Activated CD4-positive, alpha-beta T cell treated with anti-CD3 and anti-CD28 coated beads, Interleukin-2, Interleukin-4, amounts not matched to agents 100 ng/mL and 50 ng/mL, durations not matched to agents 16 hours and 8 hours (primary cell): ENCODE measurements at places on chromosomes 3 and 15.

GRCh38 chr3:120418866-120419490 lies 31.8 kb downstream of the FSTL1 start:
- DNase-seq, result peak; percentile 36

DNA sequence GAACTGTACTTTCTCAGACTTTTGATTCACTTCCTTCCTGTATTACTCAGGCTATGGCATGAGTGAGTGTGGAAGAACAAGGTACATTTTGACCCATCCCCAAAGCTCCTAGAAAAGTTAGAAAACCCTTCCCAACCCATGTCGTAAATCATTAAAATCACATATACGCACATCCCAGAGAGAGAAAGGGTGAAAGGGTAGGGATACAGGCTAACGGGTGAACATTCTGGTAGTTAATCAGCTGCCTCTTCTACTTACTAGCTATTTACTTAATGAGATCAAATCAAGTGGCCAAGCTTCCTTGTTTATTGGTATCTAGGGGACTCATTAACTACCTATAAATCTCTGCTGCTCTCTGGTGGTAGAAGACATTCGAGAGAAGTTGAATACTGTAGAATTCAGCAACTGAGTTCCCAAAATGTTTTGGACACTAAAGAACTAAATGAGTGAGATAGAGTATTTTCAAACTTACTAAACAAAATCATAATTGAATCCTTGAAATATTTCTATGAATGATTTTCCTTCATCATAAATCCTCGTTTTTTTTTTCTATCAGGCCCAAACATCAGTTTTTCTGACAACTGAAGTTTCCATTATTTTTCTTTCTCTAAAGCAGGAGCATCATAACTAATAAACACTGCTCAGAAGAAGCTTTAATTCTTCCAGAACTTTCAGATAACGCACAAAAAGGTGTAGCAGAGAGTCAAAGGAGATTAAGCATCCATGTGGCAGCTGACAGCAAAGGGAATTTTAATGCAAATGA lies 124.2 kb downstream of the IMPG2 start:
- peak; percentile 27 for DNase-seq

DNA sequence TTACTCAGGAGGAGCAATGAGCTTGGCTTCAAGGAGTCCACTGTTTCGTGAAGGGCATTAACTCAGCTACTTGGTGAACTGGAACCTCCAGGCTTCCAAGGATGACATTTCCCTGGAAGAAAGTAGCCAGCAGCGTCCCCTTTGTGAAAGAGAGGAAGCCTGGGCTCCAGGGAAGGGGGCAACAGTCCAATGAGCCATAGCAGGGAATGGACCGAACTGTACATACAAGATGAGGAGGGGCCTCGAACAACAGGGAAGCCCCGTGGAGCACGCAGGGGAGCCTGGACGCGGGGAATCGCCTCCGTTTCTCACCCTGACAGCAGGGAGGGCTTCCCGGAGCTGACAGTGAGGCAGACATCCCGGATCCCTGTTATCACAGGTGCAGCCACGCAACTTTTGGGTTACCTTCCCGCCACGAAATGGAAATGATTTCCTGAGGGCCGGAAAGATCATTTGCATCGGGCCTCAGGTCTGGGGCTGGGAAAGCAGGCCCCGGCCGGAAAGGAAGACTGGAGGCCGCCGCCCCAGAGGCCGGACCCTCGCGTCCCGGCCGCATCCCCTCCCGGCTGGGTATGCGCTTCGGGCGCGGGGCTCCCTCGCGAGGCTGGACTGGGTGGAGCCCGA lies 475 bp upstream of the SPINT1 start:
- no peak for DNase-seq

- DNase-seq, result no peak
Measured at GRCh38 chr3:42705962-42706585, 3.5 kb upstream of the HHATL start.

- DNase-seq, result no peak
Measured at GRCh38 chr3:69865925-69866679, 126.8 kb downstream of the MITF start.

DNA sequence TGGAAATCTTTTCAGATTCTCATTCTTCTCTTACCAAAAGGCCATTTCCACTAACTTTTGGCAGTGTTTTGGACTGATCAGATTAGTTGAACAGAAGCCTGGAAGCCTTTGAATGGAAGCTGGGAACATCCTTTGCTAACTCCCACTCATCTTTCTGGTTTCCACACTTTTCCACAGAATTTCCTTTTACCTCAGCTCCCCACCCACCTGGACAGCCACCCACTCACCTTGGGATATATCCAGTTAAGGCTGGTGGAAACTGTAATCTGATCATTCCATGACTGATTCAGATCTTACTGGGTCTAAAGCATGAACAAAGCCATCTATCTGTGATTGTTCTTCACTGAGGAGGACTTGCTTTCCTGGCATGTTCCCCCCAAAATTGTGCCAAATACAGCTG lies 119.5 kb downstream of the CCNL1 start:
- no peak for DNase-seq

GRCh38 chr3:169914321-169914720 lies 2.9 kb downstream of the SAMD7 start:
- DNase-seq, result no peak

- no peak for DNase-seq
Measured at GRCh38 chr15:58842713-58843396, 71.8 kb downstream of the MINDY2 start.

DNA sequence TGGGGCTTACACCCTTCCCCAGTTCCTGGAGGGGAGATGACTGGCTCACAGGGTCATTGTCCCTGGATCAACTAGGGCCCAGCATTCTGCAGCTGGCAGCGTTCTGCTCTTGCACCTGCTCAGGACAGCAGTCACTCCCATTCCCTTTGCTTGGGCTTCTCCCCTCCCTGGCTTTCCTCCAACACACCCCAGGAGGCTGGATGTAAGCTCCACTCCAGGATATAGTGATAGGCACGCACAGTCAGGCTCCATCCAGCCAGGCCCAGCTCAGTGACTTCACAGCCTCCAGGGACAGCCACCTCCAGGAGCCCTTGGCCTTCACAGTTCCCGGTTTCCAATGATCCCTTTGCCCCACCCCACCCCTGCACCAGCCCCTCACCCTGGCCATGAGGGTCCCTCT lies 1.9 kb downstream of the SPTBN5 start:
- DNase-seq, result no peak

DNA sequence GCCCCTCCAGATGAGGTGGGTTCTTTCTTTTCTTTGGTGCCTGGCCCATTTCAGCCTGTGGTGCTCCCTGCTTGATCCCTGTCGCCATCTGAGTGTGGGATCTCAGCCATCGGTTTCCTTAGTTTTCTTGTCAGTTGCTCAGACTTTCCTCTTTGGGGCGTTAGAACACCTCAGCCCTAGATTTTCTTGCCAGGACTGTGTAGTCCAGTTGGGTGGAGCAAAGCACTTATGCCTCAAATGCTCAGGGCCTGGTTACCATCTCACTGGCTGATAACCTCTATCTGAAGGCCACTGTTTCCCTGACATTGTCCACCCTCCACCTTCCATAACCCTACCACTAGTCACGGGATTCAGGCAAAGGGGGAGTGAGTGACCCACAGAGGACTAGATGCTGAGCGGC lies 208.7 kb upstream of the BHLHE40 start:
- no peak for DNase-seq

DNA sequence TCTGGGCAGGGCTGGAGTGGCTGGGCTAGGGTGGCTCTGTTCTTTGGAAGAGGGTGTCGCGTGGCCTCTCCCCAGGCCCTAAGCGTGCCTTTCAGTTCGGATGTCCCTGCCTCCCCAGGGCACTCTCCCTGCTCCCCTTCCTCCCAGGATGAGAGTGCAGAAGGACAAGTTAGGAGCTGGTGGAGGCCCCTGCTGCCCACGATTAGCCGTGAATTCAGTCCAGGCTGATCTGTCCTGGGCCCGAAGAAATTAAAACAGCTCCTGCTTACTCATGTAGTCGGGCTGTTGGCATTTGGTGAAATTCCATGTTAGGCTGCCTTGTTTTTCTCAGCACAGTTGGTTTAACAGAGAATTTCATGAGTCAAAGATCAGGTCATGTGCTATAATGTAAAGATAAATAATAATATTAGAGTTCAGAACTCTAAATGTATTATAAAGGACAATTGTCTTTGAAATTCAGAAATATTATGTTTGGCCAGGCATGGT lies 24.5 kb downstream of the NIPA1 start:
- no peak for DNase-seq

- no peak for DNase-seq
Measured at GRCh38 chr3:171807806-171808205, 2.5 kb downstream of the PLD1 start.

DNA sequence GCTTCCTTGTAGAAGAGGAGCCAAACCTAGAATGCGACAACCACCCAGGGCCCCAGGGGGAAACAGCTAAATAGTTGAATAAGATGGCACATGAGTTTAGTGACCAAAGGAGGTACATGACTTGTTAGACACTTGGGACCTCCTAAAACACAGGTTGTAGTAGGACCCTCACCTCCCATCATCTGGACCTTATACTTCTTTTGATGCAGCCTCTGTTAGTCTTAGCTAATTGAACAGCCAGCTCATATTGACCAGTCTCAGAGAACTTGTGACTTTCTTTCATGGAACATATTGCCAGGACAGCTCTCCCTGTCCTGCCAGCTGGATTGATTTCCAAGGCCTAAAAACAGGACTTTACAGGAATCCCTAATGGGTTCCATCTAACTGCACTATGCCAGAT lies 45.0 kb downstream of the SPSB4 start:
- DNase-seq, result no peak

DNA sequence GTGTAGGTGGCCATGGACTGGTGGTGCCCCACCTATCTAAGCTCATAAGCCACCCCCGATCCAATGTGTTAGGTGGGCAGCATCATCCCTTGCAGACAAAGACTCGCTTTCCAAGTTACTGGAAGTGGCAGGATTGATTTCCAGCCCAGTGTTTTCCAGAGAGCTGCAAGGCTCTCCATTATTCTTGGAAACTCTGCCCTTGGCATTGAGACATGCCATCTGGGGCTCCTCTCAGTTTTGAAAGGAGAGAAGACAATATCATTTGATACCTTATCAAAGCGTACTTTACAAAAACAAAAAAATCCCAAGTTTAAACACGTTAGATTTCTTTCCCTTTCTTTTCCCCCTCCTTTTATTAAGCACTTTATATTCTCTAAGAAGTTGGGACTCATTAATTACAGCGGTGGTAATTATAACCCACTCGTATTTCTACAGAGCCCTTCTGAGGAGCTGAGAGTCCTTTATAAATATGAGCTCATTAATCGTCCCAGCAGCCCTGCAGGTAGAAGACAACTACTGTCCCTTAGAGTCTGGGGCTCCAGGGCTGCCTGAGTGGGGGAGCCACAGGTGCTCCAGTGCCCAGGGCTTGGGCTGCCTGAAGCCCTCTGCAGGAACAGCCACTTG lies 226.1 kb downstream of the TLE3 start:
- DNase-seq, result no peak

- DNase-seq, result no peak
Measured at GRCh38 chr3:72041511-72041910, 256.6 kb upstream of the PROK2 start.

DNA sequence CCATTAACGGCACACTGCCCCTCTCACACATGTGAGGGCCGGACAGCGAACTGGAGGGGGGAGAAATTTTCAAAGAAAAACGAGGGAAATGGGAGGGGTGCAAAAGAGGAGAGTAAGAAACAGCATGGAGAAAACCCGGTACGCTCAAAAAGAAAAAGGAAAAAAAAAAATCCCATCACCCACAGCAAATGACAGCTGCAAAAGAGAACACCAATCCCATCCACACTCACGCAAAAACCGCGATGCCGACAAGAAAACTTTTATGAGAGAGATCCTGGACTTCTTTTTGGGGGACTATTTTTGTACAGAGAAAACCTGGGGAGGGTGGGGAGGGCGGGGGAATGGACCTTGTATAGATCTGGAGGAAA lies 1.5 kb downstream of the SOX2 start:
- no peak for DNase-seq

- DNase-seq, result no peak
Measured at GRCh38 chr3:183275418-183275817, 22.4 kb downstream of the B3GNT5 start.

DNA sequence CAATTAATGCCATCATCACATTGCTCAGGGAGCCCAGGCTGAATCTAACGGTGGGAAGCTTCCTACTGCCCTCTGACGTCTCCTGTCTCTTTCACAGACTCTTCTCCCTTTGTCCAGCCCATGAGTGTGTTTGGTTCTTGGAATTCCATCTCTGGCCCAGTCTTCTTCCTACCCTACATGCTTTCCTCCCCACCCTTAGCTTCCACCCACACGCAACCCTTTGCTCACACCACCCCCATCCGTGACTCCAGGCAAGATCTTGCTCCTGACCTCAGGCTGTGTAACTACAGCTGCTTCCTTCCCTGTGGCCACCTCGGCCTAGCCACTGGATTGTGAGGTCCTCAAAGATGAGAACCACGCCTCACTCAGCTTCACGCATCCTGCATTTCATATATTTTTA lies 72.3 kb upstream of the THBS1 start:
- DNase-seq, result no peak
